Spinal cord (tissue), 10 donors: ENCODE measurements at places on chromosomes 16 and 17.

DNA sequence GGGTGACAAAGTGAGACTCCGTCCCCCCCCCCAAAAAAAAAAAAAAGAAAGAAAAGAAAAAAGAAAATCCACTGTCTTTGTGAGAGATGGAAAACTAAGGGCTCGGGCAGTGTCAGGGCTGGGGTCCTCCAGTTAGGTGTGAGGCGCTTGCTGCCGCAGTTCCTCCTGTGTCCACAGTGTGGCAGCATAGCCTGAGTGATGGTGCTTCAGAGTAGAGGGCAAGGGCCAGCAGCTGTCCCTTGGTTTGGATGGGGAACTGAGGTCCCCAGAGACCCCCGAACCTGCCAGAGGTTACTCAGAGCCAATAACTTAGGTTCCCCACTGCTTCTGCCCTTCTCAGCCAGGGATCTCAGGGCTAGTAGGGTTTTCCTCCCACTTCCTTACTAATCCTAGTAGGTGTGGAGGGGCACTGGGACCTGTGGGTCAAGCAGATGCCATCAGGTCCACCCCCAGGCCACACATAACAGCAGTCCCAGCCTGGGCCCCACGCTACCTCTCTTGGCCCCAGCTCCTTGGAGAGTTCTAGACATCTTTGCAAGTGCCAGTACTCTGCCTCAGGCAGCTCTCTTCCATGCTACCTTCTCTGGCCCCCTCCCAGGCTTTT is 7.9 kb upstream of the LLGL1 start:
- no peak for DNase-seq

DNA sequence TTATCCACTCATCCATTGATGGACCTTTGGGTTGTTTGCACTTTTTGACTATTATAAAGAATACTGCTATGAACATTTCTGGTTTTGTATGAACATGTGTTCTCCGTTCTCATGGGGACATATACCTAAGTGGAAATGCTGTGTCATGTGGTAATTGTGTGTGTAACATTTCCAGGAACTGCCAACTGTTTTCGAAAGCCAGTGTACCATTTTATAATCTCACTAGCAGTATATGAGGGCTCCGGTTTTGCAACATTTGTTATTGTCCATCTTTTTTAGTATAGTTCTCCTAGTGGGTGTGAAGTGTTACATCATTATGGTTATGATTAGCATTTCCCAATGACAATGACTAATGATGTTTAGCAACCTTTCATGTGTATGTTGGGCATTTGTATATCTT is 5.1 kb upstream of the TRIM25 start:
- no peak for DNase-seq

GRCh38 chr17:42078396-42079043 is 19.8 kb downstream of the ZNF385C start:
- no peak for DNase-seq

- no peak for DNase-seq
Measured at GRCh38 chr17:33310296-33310695, 17.2 kb upstream of the ASIC2 start.

GRCh38 chr17:70353408-70354092 is 184.2 kb downstream of the KCNJ2 start:
- no peak for DNase-seq

DNA sequence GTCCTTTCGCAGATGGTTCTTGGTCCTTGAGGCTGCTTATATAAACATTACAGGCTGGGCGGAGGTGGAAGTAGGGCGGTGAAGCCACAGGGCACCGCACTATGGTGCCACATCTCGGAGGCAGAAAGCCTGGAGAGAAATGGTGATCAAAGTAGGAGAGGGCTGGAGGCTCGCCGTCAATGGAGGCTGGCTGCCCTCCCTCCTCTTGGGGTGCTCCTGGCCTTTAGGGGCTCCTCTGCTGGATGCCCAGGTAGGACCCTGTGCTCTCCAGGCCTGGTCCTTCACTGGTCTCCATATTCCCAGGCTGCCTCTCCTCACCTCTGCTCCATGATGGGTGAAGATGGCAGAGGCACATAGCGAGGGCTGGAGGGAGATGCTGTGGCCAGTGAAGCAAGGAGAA is 2.1 kb upstream of the TLCD2 start:
- no peak for DNase-seq

DNA sequence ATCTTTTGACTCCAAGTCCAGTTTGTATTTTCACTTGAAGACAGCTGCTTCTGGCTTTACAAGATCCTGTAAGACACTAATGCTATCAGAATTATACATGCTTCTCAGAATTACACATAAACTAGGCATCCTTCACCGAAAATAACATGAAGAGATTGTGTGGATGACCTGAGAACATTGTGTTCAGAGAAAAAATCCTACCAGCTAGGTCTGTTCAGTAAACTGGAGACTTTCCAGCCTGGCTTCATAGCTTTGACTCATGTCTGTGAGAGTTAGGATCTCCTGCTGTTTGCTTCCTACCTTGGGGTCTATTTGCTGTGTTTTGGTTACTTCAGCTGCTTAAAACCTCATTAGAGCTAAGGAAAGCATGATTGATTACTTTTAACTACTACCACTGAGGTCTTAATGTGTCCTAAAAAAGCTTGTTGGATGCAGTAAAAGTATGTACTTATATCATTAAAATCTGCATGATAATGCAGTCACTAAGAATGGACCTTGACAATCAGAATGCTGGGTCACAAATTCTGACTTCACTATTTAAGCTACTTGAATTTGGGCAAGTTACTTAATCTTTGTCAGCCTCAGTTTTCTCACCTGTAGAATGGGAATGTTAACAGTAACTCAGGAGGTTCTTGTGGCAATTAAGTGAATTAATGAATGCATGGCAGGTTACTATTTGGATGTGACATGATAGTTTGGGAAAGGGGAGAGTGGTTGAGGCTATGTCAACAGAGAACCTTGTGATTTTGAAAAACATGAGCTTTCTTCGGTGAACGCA is 8.0 kb upstream of the MYH13 start:
- DNase-seq = no peak

DNA sequence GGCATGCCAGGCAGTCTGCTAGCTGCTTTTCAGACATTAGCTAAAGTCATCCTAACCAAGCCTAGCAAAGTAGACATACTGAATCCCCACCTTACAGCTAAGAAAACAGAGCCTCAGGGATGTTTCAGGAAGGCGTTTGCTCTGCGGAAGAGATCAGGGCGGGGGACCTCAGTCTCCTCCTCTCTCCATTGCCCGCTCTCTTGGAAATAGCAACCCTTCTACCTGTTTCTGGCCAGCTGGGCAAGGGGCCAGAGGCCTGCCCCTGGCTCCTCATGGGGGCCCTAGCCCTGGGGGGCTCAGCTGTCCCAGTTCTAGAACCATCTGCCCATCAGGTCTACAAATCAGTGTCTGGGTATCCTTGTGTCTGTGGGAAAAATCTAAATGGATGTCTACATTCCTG is 14.5 kb downstream of the PITPNM3 start:
- no peak for DNase-seq

- DNase-seq = no peak
Measured at GRCh38 chr17:1034652-1035210, 37.8 kb downstream of the TIMM22 start.
